A172 (cell line): ENCODE measurements at places on chromosomes 2 and 18. TPM values are rescaled to one million over a fixed set of nuclear protein-coding genes. Genes with fewer than 3 reads are reported as not detected.

DNA sequence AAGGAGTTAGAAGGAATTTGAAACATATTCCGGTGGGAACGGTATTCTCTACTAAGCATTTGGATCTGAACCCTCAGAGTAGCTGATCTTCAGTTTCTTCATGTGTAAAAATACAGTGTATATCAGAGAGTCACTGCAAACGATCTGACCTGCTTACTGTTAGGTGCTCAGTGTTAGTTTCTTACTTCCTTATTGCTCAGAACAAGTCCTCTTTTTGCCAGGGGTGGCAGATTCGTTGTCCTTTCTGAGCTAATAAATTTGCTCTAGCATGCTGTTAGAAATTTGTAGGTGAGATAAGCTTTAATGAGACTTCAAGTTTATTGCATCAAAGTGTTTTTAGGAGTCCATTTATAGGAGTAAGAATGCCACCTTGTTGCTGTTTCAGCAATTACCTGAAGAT, 15.8 kb downstream of the PLEKHA3 start:
- DNase-seq, result no peak

DNA sequence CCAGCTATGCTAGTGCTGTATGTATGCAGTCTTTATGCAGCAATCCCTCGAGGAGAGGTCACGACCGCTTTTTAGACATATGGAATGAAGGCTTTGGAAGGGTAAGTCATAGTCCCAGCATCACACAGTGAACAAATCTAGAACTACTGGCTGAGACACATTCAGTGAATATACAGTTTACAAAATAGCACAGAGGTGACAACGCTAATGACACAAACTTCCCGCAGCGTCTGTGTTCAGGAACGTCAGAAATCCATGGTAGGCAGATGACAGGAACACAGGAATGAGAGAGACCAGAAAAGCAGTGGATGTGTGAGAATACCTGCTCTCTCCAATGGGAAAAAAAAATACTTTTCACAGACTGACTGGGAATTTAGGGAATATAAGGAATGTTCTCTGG, 29.6 kb downstream of the CABYR start:
- DNase-seq, result no peak

- DNase-seq, result no peak
Measured at GRCh38 chr2:42809131-42809818, 16.9 kb upstream of the HAAO start.

Gene CNGA3
- total RNA-seq, result not detected in 2 replicates

DNA sequence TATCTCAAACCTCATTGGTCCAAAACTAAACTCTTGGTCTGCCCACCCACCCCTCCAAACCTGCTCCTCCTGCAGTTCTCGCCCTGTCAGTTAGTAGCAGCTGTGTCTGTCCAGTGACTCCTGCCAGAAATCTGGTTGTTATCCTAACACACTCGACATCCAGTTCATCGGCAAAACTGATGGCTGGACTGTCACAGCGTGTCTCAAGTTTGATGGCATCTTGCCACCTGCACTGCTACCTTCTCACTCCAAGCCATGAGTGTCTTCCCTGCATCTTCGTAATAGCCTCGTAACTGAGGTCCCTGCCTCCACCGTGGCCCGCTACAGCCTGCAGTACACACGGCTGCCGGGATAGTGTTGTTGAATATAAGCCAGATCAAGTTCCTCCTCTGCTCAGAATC, 470.1 kb upstream of the RAB12 start:
- DNase-seq, result no peak

Gene TMEM178A
- total RNA-seq, result not detected in 2 replicates

GRCh38 chr2:8877894-8878293, 40.5 kb upstream of the KIDINS220 start:
- no peak for DNase-seq

DNA sequence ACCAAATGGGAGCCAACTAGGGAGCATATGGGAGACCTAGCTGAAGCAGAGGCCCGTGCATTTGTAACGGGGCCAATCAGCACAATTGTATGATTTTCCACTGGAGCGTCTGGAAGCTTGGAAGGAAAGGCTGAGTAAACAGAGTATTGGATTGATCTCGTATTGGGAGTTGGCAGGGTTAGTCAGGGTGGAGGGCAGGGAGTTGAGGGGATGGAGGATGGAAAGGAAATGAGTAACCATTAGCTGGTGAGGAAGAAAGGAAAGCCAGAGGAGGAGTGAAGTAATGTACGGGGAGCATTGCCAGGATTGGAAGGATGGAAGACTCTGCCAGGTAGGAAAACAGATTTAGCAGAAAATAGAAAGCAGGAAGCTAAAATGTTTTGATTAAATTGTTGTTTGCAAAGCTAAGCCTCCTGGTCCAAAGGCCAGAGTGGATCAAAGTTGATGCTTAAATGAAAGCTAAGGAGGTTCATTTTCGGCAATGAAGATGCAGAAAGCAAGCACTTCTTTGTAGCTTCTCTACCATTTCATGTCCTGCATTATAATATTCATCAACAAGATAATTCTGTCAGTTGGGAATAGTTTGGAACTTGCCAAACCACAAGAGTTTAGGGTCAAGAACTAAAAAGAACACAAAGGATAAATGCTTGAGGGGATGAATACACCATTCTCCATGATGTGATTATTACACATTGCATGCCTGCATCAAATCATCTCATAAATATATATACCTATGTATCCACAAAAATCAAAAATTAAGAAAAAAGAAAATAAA, 75.6 kb upstream of the TTN start:
- DNase-seq, result peak; percentile 47

DNA sequence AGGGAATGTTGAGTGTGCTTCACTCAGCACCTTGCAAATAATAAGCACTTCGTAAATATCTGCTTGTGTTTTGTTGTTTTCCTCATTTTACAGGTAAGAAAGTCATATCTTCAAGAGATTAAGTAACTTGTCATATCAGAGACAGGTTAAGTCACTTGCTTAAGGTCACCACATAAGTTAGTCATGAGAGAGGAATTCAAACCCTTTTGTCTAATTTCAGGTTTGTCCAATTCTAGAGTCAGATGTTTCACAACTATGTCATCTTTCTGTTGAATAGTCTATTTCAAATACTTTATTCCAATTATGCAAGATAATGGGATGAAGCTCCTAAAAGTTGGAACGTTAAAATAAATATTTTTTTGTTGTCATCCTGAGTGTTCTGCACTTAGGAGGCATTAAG, 13.5 kb upstream of the CUL3 start:
- no peak for DNase-seq

Gene LRRTM4
- total RNA-seq, result 0.12 and 0.36 TPM in 2 replicates

- DNase-seq, result no peak
Measured at GRCh38 chr2:176112375-176113302, 3.9 kb upstream of the HOXD10 start.

Gene ERICH2
- total RNA-seq, result 0.33 and 0.53 TPM in 2 replicates

Gene ERBB4
- total RNA-seq, result 0.09 and 0.79 TPM in 2 replicates

Gene RBM44
- total RNA-seq, result 0.45 TPM in 1 of 2 replicates, not detected in the other

GRCh38 chr2:158539176-158540005, 82.6 kb downstream of the PKP4 start:
- DNase-seq, result peak; percentile 66

- no peak for DNase-seq
Measured at GRCh38 chr2:2768476-2768875, 437.4 kb upstream of the MYT1L start.

DNA sequence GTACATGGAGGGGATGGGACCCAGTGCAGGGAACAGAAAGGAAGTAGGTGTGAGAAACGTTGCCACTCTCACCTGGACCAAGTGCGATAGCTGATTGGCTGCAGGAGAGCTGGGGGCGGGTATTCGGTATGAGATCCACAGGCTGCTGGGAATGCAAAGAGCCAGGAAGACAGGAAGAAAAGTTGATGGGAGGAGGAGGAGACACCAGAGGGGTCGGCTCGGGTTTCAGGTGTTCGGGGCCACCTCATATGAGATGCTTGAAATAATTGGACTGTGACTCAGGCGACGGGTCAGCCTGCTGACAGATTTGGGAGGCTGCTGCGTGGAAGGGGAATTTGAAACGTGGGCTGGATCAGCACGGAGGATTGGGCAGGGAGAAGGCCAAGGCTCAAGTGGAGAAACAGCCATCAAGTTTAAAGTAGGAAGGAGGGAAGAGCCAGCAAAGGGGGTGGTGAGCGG, 65.1 kb downstream of the MRPS9 start:
- DNase-seq, result peak; percentile 94

Gene VSNL1
- not detected in 2 replicates for total RNA-seq

Gene NEURL3
- 0.45 and 0.93 TPM in 2 replicates for total RNA-seq

DNA sequence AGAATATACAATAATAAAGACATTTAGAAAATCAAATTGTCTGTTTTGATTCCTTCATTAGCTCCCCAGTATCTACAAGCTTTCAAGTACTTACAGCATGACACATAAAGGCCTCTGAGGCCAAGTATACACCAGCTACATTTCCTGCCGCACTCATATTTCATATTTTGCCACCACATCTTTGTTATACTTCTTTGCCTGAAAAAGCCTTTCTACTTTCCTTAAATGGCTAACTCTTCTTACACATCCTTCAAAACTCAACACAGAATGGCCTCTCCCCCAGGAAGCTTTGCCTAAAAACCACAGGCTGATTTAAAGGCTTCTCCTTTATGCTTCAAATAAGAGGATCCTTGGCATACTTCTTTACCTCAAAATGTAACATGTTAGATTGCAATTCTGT, 4.5 kb downstream of the STK17B start:
- peak; percentile 41 for DNase-seq

- no peak for DNase-seq
Measured at GRCh38 chr2:50987616-50988313, 44.2 kb downstream of the NRXN1 start.

Gene ZNF2
- total RNA-seq, result 4.1 and 6.7 TPM in 2 replicates

DNA sequence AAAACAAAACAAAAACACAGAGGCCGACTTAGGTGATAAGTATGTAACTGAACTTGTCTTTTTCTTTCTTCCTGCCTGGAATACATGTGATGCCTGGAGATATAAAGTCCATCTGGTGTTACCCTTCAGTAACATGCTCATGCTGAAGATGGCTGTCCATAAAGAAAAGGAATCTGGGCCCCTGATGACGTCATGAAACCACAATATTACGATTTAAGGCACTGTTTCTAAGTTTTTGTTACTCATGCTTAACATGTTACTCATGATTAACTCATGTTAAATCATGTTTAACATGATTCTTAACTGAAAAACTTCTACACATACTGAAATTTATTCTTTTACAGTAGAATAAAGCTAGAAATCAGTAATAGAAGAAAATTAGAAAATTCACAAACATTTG, 49.0 kb downstream of the STRADB start:
- peak; percentile 13 for DNase-seq

GRCh38 chr2:187542123-187542522, 12.1 kb downstream of the TFPI start:
- no peak for DNase-seq

DNA sequence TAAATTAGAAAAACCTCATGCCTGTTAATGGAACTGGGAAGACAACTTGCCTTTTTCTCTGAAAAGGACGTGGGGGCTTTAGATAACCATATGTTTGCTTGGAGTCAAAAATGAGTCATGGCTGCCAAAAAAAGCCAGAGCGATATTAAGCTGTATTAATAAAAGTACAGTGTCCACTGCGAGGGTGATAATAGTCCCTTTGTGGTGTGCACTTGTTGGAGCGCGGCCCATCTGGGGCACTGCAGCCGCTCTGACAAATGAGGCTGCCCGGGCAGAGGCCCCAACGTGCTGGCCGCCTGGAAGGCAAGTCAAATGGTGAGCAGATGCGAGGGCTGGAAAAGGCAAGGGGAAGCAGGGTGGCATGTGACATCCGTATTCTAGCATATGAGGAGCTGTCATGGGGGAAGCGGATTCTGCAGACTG, 103.3 kb upstream of the NCK2 start:
- no peak for DNase-seq

GRCh38 chr2:198700319-198700718, 757.4 kb downstream of the SATB2 start:
- DNase-seq, result no peak
